ENCODE measurements at places on chromosomes 7 and 10.

DNA sequence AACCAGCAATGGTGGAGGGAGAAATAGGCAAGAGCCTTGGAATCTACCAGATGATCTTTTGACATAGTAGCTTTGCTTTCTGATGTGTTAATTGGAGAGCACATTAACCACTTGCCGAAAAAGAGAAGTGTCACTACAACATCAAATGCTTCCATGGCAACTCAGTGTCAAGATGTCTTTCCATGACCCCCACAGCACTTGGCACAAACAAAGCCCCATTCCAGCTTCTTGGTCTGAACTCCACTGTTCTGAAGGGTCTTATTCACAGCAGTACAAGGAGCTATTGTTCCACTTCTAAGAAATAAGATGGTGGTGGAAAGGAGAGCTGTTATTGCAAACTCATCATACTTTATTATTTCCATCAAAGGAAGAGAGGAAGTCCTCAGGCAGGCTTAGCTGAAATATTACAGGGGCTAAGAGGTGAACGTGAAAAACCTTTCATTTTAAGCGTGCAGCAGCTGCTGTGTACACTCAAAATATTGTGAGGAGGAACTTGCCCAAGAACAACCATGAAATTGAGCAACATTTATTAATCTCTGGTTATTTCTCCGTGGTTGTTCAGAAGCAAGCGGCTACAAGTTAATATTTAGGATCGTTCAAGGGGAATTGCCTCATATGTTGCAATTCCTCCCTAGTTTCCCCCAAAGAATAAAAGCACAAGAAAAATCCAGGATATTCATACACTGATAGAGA is 354.8 kb upstream of the CELF2 start:
- no peak for DNase-seq

- no peak for DNase-seq
Measured at GRCh38 chr7:11341285-11341944, 367.7 kb downstream of the PHF14 start.

GRCh38 chr10:3665316-3665908 is 119.6 kb downstream of the KLF6 start:
- DNase-seq = no peak

- peak; percentile 11 for DNase-seq
Measured at GRCh38 chr7:39709768-39710311, 86.5 kb downstream of the RALA start.

- DNase-seq = peak; percentile 59
Measured at GRCh38 chr10:7412237-7412927, 1.5 kb upstream of the SFMBT2 start.
